ENCODE measurements at places on chromosomes 4 and X.
A peak's percentile ranks its signal among the peaks of the same experiment; 100 is the strongest.

DNA sequence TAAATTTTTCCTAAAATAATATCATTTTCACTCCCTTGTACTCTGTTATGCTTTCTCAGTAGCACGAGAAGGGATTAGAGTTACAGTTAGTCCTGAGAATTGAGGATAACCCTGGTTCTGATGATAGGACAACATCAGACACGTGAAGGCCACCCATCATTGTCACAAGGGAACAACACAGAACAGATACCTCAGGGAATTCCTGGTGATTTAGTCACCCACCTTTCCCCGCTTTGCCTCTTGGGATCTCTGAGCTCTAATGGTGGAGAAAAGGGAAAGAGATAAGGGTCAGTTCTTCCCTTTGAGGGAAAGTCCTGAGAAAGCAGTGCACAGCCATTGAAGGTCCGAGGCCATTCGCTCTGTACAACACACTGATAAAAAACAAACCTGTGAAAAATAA lies 112.3 kb upstream of the GALNT7 start:
- no peak for DNase-seq

DNA sequence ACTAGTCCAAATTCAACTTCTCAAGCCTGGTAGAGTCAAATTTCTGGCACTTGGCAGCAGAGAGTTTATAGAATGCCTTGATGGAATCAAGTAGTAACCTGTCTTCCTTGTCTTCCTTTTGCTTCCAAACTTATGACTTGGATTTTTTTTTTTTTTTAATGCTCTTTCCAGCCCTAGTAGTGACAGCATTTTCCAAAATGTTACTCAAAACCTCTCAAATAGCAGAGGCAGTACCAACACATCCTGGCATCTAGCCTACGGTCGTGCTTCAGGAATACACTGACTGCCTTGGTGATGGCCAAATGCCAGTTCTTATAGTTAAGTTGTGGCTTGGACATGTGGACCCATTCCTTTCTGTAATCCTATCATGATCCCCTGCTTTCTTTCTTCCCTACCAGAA lies 46.0 kb downstream of the GALNT7 start:
- no peak for DNase-seq

- no peak for DNase-seq
Observed at GRCh38 chrX:68413254-68413653, 20.0 kb downstream of the OPHN1 start.

- no peak for DNase-seq
Observed at GRCh38 chr4:81505004-81505598, 33.4 kb upstream of the RASGEF1B start.

- no peak for DNase-seq
Observed at GRCh38 chr4:119504616-119505015, 124.0 kb downstream of the PDE5A start.

GRCh38 chrX:9515489-9515888 lies 50.6 kb downstream of the TBL1X start:
- DNase-seq: no peak

GRCh38 chrX:153971450-153972367 lies at the start of gene HCFC1:
Gene HCFC1 (minus strand): TSS chrX:153971818. CDS start chrX:153970840, 978 bp downstream.
- DNase-seq: peak; percentile 97

DNA sequence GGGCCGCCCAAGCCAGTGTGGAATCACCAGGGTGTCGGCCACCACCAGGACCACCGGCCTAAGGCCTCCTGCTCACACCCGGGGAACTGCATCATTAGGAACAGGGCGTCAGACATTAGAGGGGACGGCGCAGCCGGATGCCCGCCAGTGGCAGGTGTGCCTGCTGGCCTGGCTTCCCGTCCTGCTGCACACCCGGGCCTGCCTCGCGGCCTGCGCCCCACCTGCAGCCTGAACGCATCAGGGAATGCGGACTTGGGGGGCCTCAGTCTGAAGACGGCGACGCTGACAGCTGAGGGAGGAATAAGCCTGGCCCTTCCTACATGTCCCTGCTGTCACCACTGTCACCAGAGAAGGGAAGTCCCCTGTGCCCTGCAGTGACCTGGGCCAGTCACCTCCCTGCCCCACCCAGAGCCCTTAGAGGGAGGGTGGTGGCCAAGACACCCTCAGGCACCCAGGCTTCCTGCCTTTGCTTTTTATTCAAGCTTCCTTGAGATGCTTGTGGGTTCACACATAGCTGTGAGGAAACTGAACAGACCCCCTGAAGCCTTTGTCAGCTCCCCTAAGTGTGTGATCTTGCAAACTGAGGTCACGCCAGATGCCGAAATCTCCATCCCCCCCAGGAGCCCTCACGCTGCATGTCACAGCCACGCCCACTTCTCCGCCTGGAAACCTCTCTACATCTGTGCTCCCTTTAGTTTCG lies 3.2 kb downstream of the DGKQ start:
- no peak for DNase-seq

- no peak for DNase-seq
Observed at GRCh38 chr4:9709724-9710123, 71.7 kb upstream of the DRD5 start.

- no peak for DNase-seq
Observed at GRCh38 chrX:118420462-118420861, 74.6 kb downstream of the WDR44 start.

DNA sequence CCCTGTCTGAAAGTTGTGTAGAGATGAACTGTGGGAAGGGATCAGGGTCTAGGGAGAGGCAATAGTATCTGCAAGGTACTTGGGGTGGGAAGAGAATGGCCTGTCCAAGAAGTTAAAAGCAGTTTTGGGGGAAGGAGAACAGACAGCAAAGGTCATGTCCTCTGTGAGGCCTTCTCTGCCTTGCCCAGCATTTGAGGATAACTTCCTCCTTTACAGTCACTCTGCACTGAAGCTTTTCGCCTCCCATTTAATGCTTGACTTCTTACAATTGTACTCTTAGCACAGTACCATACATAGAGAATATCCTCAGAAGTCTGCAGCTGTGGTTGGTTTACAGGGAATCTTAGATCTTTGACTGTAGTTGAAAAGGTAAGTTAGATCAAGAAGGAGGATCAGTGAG lies 121.8 kb upstream of the AP1S2 start:
- no peak for DNase-seq

DNA sequence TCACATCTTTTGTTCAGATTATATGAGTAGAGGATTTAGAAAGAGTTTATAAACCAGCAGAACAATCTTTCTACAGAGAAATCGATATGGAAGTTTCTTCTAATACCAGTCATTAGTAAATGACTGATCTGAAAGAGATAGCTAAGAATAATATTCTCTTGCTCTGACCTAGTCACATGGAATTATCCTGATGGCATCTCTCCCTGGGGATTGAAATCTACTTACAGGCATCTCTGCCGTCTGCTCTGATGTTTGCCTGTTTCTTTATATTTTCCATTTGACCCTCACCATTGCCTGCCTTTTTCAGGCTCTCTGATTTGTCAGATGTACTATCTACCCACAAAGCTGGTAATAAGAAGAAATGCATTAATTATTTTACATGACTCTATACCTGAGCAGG lies 1157.3 kb downstream of the PCDH7 start:
- DNase-seq: no peak

GRCh38 chr4:45910511-45910910 lies 213.3 kb downstream of the GABRG1 start:
- no peak for DNase-seq

DNA sequence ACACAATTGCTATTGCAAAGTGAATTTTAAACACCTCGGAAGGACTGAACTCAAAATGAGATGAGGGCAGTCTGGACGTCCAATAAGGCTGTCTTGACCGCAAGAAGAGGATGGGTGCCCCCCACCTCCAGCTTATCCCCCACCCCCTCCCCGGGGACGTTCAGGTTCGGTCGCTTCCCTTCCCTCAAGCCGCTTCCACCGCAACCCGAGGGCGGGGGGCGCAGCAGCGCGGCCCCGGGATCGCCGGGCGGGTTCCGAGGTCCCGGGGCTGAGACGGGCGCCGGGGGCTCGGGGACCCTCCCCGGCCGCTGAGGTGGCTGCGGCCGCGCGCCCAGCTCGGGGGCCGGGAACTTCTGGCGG lies 480 bp downstream of the USP46 start:
- DNase-seq: peak; percentile 74

DNA sequence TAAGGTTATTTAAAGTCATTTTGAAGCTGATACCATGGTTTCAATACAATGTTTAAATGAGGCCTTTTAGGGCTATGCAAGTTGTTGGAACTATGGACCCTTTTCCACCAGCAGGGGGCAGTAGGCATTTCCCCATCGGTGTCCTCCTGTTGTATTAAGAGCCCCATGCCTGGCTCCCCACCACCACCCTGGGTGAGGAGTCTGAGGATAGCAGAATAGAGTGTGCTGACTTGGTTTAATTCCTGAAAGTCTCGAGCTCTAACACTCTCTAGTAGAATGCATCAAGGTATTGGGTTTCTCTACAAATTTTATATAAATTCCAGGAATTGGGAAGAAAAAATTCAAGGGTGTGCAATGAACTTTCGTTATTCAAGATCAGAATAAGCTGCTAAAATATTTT lies 234.8 kb upstream of the JADE1 start:
- DNase-seq: no peak

DNA sequence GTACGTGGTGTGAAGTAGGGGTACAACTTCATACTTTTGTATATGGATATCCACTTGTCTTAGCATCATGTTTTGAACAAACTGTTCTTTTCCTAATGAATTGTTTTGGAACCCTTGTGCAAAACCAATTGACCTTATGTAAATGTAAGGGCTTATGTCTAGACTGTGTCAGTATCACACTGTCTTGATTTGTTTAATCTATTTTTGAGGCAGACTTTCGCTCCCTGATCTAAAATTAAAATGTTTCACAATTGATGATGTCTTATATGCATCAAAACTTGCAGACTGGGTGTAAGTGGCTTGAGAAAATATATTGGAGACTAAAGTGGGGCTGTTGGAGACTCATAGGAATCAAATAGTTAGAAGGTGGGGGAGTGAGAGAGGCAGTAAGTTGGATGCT lies 25.2 kb downstream of the REPS2 start:
- DNase-seq: no peak

DNA sequence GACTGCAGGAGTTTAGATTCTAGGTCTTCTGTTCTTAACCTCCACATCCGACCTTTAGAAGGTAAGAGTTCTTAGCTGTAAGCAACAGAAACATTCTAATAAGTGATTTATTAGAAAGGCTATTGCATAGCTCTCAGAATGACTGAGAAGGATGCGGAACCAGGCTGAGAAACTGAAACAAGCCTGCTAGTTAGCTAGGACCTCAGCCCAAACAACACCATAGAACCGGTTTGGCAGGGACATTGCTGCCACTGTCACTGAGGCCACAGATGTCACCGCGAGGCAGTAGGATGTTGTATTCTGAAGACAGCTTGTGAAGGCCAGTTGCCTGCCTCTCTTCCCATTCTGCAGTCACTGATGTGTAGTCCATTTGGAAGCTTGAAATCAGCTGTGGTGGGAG lies 160.0 kb upstream of the ARX start:
- DNase-seq: no peak

DNA sequence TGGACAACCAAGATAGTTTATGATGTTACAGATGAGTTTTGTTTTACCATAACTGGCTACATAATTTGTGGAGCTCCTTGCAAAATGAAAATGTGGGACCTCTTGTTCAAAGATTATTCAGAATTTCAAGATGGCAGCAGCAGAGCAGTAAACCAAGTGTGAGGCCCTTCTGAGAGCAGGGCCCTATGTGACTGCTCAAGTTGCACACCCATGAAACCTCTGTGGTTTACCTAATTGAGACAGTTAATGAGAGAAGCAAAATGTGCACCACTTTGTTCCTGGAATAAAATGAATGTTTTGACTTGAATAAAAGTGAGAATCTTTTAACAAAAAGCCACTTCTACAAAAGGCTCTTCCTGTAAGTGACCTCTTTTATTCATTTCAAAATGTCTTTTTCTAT lies 519.2 kb downstream of the RPA4 start:
- no peak for DNase-seq

DNA sequence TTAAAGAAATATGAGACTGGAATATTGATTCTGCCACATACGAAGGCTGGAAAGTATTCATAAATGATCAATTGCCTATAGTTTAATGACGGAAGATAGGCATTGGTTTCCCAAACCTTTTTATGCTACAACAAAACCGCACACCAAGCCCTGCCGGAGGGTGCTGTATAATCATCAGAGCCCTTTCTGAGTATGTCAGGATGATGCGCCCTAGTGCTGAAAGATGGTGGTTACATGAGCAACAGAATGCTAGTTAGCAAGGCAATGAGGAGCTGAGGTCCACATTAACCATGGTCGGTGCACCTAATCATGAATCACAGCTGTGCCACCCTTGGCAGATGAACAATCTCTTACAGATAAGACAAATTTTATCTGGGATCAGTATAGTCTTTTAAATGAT lies 491.1 kb downstream of the PACRGL start:
- DNase-seq: no peak

DNA sequence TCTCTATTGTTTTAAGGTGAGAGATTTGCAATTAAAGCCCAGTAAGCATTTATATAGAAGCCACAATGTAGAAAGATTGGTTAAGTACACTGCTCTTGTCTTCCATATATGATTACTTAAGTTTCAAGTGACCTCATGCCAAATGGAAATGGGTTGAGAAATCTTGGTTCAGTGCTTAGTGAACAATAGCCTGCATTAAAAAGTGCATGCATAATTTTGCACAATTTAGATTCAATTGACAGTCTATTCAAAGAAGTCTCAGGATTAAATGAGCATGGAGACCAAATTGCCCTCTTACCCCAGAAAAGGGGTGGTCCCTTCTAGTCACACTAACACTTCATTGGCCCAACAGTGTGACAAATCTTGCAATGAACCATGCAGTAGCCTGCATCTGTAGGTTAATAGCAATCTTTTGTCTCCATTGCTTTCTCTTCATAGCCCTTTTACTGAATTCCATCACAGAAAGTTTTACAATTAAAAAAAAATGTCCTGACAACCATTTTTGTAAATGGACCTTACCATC lies 93.6 kb downstream of the HHIP start:
- no peak for DNase-seq

DNA sequence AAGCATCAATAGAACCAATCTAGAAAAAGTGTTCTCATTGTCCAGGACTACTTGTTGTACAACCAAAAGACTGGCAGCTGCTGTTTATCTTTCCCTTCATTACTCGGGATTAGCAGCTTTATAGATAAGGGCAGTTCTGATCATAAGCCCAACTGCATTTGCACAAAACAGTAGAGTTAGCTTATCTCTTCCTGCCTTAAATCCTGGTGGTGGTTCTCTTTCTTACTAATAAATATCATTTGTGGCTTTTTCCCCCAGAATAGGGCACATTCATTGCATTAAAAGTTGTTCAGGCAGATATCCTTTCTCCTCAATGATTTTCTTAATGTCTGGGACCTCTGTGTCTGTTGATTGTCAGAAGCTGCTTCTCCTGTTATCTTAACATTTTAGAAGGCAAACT lies 20.2 kb upstream of the RRAGB start:
- DNase-seq: no peak

DNA sequence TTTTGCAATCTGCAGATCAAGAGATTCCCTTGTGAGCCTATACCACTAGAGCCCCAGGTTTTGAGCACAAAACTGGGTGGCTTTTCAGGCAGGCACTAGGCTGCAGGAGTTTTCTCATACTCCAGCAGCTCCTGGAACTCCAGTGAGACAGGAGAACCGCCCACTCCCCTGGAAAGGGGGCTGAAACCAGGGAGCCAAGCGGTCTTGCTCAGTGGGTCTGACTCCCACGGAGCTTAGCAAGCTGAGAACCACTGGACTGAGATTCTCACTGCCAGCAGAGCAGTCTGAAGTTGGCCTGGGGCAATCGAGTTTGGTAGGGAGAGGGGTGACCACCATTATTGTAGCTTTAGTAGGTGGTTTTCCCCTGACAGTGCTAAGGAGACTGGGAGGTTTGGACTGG lies 313.8 kb upstream of the TEX13C start:
- DNase-seq: no peak

Data from vagina (tissue), 2 donors.